GM23338 (cell line): ENCODE measurements at places on chromosomes 6 and 20. TPM values are rescaled to one million over a fixed set of nuclear protein-coding genes. Genes with fewer than 3 reads are reported as not detected.
A peak's percentile ranks its signal among the peaks of the same experiment; 100 is the strongest.

- no peak for DNase-seq
These were observed 21.4 kb downstream of the BPIFA1 start for GRCh38 chr20:33257237-33257636.

DNA sequence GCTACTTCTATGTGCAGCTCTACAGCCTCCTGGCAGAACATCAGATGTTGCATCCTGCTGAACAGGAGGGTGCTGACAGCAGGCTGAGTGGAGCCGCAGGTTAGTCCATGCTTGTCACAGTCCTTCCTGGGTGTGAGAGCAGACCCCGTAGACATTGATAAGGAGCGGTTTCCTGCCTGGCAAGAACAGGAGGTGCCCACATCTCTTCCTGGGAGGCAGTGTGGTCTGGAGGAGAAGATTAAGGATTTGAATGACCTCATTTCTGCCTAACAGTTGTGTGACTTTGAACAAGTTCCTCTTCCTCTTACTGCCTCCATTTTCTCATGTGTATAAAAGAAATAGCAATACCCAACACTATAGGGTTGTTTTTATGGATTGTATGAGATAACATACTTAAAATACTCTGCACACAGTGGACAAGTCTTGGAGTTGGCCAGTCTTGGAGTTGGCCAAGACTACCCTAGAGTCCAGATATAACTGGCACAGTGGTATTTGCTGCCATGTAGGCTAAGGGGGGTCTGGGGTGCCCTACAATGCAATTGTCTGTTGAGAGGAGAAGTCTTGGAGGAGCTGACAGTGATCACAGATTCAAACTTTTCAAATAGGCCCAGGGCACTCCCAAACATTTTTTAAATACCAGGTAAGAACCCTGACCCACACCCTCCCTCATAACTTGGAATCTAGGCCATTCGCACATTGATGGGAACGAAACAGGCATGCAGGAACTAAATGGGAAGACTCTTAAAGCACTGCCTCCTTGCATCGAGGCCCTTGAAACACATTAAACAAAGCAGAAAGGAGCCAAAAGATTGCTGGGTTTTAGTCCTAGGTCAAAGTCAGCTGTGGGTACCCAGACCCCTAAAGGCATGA lies 32.6 kb upstream of the TBC1D7 start:
- no peak for DNase-seq

GRCh38 chr6:39350723-39351505 lies 28.4 kb upstream of the KCNK16 start:
- DNase-seq: no peak

GRCh38 chr20:55424968-55425367 lies 580.4 kb downstream of the CBLN4 start:
- DNase-seq: no peak

DNA sequence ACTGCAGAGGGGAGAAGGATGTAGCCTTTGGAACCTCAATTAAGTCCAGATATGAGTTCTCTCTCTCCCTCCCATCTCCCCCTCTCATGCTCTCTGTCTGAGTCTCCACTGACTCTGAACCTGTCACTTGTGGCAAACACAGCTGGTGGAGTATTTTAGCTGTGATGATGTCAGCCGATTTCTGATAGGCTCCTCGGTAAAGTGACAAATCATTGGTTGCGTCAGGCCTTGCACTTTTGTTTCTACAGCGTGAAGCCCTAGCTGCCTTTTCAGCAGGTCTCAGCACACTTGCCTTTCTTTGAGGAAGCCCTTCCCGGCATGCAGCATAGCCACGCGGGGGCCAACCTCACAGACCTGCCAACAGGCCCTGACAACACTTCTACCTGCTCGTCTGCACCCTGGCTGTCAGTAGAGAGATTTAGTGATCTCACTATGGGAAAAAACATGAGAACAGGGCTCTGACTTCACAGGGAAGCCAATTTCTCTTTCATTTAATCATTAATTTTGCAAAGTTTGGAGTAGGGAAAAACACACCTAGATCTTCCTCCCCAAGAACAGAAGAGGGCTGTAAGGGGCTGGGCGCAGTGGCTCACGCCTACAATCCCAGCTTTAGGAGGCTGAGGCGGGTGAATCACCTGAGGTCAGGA lies 84.4 kb downstream of the GMPR start:
- peak; percentile 47 for DNase-seq

DNA sequence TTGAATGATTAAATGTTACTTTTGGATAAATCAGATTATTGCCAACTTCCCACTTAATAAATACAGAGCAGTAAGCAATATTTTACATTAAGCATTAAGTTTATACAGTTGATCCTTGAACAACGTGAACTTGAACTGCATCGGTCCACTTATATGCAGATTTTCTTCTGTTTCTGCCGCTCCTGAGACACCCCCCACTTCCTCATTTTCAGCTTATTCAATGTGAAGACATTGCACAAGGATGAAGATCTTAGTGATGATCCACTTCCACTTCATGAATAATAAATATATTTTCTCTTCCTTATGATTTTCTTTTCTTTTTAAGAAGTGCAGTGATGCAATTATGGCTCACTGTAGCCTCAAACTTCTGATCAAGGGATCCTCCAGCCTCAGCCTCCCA lies 167.2 kb downstream of the LINC00237 start:
- DNase-seq: no peak

ZNF337 gene
- total RNA-seq: 6.3 TPM in 2 replicates
